ENCODE measurements at places on chromosomes 3 and 15. TPM values are rescaled to one million over a fixed set of nuclear protein-coding genes. Genes with fewer than 3 reads are reported as not detected.

The CCR1 gene
- not detected for total RNA-seq

GRCh38 chr15:22866079-22866478 is 27.6 kb downstream of the NIPA2 start:
- no peak overlapping the region for H3K4me3 ChIP-seq
- no peaks in the 10 kb centered on the region for H3K4me1 ChIP-seq
- DNase-seq, result no peak
- H3K27ac ChIP-seq, result no peak overlapping the region

The INAFM2 gene
- 35.1 TPM for total RNA-seq

- no peak overlapping the region for H3K27ac ChIP-seq
- no peak for DNase-seq
- H3K36me3 ChIP-seq, result no peaks in the 10 kb centered on the region
- H3K4me3 ChIP-seq, result no peak overlapping the region
- no peaks in the 10 kb centered on the region for H3K27me3 ChIP-seq
These were observed 58.3 kb upstream of the SKOR1 start for GRCh38 chr15:67766968-67767367.

GRCh38 chr3:60728006-60728405 is 523.2 kb downstream of the FHIT start:
- DNase-seq, result no peak
- H3K27ac ChIP-seq, result no peak overlapping the region
- no peaks in the 10 kb centered on the region for H3K36me3 ChIP-seq
- H3K27me3 ChIP-seq, result no peaks in the 10 kb centered on the region
- no peak overlapping the region for H3K4me3 ChIP-seq

The CCR9 gene
- not detected for total RNA-seq

DNA sequence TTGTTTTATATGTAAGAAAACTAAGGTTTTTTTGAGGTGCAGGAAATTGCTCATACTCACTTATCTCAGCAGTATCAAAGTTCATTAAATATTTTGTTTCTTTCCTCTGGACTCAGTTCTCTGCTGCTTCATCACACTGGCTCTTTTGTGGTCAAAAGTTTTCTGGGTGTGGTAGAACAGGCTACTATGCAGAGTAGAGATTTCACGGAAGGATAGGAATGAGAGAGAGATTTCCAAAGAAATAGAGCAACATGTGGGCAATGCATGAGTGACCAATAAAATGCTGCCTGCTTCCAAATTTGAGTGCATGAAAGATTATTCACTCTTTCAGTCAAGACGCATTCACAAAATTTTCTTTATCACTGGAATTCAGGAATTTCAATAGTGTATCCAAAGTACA is 577.3 kb upstream of the SEMA6D start:
- H3K4me3 ChIP-seq, result no peak overlapping the region
- no peaks in the 10 kb centered on the region for H3K4me1 ChIP-seq
- no peaks in the 10 kb centered on the region for H3K27me3 ChIP-seq
- no peak overlapping the region for H3K27ac ChIP-seq
- DNase-seq, result no peak

GRCh38 chr3:23944861-23945662 is at the start of gene NR1D2:
NR1D2 (plus strand) TSS chr3:23945286; CDS start chr3:23945579, 293 bp downstream.
- H3K4me3 ChIP-seq, result peak within 1 kb of the TSS; percentile 91
- no peaks in the 10 kb centered on the region for H3K27me3 ChIP-seq
- H3K4me1 ChIP-seq, result peaks cover 8% of the 10 kb centered on the region
- no peak for DNase-seq
- H3K27ac ChIP-seq, result peak within 1 kb of the TSS; percentile 97
- H3K36me3 ChIP-seq, result no peaks in the 10 kb centered on the region

The RAB43 gene
- 19.4 TPM for total RNA-seq

The LRRC2 gene
- total RNA-seq, result 6.4 TPM
